ENCODE measurements at places on chromosomes 13 and 19. TPM values are rescaled to one million over a fixed set of nuclear protein-coding genes. Genes with fewer than 3 reads are reported as not detected.
A peak's percentile ranks its signal among the peaks of the same experiment; 100 is the strongest.

DNA sequence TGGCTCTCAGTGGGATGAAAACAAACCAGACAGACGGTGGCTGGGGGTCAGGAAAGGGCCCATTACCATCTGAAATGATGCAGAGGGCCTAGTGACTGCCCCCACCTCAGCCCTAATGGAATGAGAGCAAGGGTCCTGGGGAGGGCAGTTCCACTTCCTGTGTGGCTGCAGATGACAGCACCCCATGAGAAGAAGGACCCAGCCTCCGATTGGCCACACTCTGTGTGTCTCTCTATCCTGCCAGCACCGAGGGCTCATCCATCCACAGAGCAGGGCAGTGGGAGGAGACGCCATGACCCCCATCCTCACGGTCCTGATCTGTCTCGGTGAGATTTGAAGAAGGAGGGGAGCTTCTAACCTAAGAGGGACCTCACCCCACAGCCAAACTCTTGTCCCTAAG is 498 bp downstream of the LILRB1 start:
- no peak for DNase-seq

DNA sequence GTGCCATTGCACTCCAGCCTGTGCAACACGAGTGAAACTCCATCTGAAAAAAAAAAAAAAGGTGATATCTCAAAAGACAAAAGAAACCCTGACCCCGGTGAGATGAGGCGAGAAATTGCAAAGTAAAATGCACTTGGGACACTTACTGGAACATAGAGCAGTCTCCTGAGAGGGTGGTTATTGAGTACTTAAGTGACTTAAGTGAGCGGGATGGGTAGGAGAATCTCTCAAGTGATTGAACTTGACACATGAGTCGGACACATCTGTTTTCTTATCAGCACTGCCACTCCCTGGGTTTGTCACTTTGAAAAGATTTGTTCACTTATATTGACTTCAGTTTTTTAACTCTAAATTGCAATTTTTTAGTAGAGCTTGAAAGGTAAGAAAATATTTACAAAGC is 2.8 kb downstream of the ZNF429 start:
- no peak for DNase-seq

DNA sequence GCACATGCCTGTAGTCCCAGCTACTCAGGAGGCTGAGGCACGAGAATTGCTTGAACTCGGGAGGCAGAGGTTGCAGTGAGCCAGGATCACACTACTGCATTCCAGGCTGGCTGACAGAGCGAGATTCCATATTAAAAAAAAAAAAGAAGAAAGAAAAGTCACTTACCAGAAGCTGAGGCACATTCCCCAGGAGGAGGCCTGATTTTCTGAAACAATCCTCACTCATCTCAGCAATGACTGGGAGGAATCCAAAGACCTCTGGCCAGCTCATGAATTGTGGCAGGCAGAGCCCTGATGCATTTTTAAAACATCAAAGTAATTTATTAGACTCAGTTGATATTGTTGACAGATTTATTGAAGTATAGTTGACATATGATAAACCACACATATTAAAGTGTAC is 206.3 kb downstream of the FOXO1 start:
- no peak for DNase-seq

DNA sequence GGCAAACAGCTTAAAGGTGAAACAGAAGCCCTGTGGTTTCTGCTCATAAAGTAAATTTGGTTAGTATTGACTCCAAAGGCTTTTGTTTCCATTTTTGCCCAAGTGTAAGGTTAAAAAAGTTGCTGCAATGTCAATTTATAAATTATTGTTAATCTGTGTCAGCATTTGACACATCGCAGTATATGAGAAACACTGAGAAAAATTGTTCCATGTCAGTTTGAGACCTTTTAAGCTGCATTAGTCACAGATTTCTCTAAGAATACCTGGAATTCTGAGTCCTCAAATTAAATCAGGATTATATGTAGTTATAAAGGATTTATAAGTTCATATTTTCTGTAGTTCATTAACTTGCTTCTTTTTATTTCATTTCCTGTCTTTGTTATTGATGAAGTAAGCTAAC is 78.8 kb downstream of the FGF14 start:
- no peak for DNase-seq

GRCh38 chr13:75507027-75508001 is 25.3 kb upstream of the TBC1D4 start:
- no peak for DNase-seq

- no peak for DNase-seq
Measured at GRCh38 chr13:93614776-93615175, 388.2 kb downstream of the GPC6 start.

GRCh38 chr13:44146138-44146537 is 227.5 kb upstream of the SERP2 start:
- peak; percentile 19 for DNase-seq

Gene ANGPTL8
- total RNA-seq, result not detected

- no peak for DNase-seq
Measured at GRCh38 chr19:47723581-47723940, 10.3 kb downstream of the EHD2 start.

Gene LRG1
- 0.27 TPM for total RNA-seq

GRCh38 chr13:37680137-37680536 is 81.6 kb upstream of the POSTN start:
- no peak for DNase-seq

Gene SLC17A7
- 0.29 TPM for total RNA-seq

- no peak for DNase-seq
Measured at GRCh38 chr13:50357586-50358118, 342.4 kb downstream of the KCNRG start.

DNA sequence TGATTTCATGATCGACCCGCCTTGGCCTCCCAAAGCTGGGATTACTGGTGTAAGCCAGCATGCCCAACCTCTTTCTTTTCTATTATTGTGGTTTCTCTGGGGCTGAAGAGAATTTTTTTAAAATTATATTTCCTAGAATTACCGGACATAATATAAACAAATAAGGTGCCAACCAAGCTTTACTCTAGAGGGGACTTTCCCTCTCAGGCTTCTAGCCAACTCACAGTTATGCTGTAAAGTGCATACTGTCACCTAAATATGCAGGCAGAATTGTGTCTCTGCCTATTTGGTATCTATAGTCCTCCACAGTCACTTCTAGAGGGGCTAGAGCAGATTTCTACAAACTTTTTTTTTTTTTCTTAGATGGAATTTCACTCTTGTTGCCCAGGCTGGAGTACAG is 41.6 kb upstream of the ZNF681 start:
- no peak for DNase-seq

- DNase-seq, result no peak
Measured at GRCh38 chr13:51017516-51017915, 93.6 kb downstream of the C13orf42 start.

- DNase-seq, result no peak
Measured at GRCh38 chr19:5339950-5340636, 519 bp downstream of the PTPRS start.

DNA sequence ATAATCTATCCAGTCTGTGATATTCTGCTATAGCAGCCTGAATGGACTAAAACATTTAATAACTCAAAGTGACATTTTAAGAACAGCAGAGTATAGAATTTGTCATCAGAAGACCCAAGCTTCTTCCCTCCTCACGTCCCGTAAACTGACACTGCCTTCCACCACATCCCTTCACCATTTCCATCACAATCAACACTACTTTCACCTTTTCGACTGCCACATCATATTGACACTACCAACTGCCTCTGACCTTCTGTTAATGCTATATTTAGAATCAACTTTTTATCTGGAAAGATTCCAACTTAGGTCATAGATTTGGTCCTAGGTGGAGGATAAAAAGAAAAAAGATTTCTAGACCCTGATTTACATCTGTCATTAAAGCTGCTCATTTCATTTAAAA is 39.6 kb downstream of the STOML3 start:
- no peak for DNase-seq

GRCh38 chr19:6216236-6216995 is 63.4 kb downstream of the MLLT1 start:
- DNase-seq, result no peak

Gene PVR
- 0.67 TPM for total RNA-seq

DNA sequence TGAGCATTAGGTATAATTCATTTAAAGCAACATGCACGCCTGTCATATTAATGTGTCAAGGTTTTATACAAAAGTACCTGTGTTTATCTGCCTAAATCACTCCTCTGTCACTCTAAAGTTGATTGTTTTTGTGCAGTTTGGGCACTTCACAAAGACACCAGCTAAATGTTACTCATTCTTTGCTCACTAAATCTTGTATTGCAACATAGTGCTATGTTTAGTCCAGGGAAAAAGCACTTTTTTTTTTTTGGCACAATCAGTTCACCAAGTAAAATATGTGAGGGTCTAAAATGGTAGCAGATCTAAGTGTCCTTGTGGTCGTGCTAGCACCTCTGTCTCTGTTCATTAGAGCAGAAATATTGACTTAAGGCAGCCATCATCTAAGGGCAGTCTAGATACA is 2526.7 kb upstream of the PCDH20 start:
- DNase-seq, result no peak

Gene ZNF225
- total RNA-seq, result 12.1 TPM

- no peak for DNase-seq
Measured at GRCh38 chr19:19294914-19295313, 21.8 kb upstream of the TM6SF2 start.

Gene PDE4C
- total RNA-seq, result not detected

- DNase-seq, result no peak
Measured at GRCh38 chr13:99367663-99368448, 60.7 kb upstream of the GPR183 start.

- peak; percentile 59 for DNase-seq
Measured at GRCh38 chr13:77779552-77780272, 82.2 kb downstream of the SLAIN1 start.

- DNase-seq, result peak; percentile 47
Measured at GRCh38 chr19:42216653-42217519, 591 bp downstream of the DEDD2 start.

- no peak for DNase-seq
Measured at GRCh38 chr13:112713517-112714253, 23.8 kb downstream of the ATP11A start.

DNA sequence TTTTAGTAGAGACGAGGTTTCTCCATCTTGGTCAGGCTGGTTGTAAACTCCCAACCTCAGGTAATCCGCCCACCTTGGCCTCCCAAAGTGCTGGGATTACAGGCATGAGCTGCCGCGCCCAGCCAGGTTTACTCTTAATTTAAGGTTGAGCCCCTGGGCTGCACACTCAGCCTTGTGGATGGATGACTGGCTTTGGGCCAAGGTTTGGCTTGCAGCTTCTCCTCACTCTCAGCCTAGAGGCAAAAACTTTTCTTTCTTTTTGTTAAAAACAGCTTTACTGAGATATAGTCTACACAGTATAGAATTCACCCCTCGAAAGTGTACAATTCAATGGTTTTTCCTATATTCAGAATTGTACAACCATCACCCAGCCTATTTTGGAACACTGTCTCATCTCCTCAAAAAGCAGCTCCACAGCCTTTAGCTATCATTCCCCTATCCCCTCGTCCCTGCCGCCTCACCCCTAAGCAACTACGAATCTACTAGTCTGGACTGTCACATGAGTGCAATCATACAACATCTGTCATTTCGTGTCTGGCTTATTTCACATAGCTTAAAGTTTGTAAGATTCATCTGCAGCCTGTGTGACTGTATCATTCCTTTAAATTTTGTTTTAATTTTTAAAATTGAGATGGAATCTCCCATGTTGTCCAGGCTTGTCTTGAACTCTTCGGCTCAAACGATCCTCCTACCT is 14.5 kb upstream of the TSPAN16 start:
- DNase-seq, result no peak

Gene CCL25
- not detected for total RNA-seq

Gene ZNF222
- 7.5 TPM for total RNA-seq

DNA sequence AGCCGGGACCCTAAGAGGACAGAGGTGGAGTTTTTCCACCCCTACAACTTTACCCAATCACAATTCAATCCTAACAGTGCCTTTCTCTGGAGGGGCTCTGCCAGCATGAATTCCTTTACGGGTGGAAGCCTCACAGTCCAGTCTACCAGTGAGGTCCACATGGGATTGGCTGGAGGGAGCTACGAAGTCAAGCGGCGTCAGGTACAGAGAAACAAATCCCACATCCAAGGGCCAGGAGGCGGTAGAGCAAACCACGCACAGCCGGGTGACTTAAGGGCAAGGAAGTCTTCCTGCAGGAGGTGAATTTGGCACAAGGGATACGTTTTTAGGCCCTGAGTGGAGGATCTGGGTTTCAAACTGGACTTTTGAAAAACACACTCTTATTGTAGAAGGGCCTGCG is 199.6 kb downstream of the UQCRFS1 start:
- DNase-seq, result no peak

DNA sequence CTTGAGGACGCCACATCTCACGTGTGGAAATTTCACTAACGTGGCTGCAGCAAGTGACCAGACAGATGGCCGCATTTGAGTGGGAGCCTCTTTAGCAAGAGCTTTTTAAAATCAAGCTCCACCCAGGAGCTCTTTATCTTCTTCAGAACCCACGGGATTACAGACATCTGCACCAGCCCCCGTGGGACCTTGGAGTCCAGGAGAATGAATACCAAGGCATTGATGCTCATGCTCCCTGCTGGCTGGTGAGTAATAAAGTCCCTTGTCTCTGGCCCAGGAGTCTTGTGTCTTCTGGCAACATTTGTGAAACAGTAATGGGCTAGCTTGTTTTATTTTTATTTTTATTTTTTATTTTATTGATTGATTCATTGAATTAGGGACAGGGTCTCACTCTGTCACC is 64.4 kb downstream of the TRPM4 start:
- no peak for DNase-seq

Gene ANKRD24
- total RNA-seq, result 1.4 TPM

GRCh38 chr19:3098515-3099346 is 4.6 kb downstream of the GNA11 start:
- DNase-seq, result peak; percentile 68

DNA sequence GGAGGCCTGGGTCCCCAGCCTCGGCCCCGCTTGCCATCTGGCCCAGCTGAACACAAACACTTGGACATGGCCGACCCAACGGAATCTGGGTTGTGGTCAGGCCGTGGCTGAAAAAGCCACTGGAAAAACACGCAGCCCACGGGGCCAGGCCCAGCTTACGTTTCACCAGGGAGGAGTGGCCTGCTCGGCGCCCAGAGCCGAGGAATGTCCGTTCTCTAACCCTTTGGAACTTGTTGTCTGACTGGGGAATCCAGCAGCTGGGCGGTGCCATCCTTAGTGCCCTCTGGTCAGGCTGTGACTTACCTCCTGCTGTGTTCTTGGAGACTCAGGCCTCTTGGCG is 13.8 kb downstream of the CILP2 start:
- DNase-seq, result no peak

Gene IL12RB1
- 24.8 TPM for total RNA-seq

DNA sequence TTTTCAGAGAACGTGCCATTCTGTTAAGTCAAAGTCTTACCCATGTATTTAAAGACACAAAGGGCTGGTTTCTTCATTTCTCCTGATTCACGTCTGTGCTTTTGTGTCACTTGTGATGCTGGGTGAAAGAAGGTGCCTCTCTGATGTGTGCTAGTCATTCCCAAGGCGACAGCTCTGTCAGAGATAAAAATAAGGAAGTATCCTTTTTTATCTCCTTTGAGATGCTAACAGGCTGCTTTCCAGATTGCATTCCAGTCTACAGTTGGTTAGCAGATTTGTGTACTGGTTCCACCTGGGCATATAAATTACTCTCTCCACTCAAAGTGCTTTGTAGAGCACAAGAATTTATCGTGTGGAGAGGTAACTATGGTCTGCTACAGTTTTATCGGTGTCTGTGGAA is 33.5 kb upstream of the DCT start:
- DNase-seq, result no peak
